ENCODE measurements at places on chromosomes 5 and 9. TPM values are rescaled to one million over a fixed set of nuclear protein-coding genes. Genes with fewer than 3 reads are reported as not detected.

RNF38 gene
- 37.6 TPM for total RNA-seq

KCNIP1 gene
- total RNA-seq = not detected

PCDHB3 gene
- not detected for total RNA-seq

CDH12 gene
- not detected for total RNA-seq

CCDC180 gene
- 2.6 TPM for total RNA-seq

DNA sequence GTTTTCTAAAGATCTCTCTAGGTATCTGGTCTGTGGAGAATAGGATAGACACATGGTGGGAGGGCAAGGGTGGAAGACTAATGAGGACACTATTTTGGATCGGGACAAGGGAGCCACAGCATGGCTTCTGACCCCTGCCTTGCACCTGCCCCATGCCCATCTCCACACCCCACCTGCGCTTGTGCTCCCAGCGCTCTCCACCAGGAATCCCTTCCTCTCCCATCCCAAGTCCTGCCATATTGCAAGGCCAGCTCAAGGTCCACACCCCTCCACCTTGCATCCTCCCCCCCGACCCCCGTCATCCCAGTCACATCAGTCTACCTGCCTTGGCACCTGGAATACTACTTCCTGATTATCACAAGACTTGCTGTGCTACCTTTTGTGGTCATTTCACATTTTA, 44.2 kb upstream of the RETREG1 start:
- no peak overlapping the region for H3K27ac ChIP-seq
- H3K36me3 ChIP-seq = no peaks in the 10 kb centered on the region
- no peak for DNase-seq
- H3K4me1 ChIP-seq = no peaks in the 10 kb centered on the region
- H3K27me3 ChIP-seq = no peaks in the 10 kb centered on the region
- no peak overlapping the region for H3K4me3 ChIP-seq

GRCh38 chr9:107739601-107740082, 250.1 kb upstream of the KLF4 start:
- DNase-seq = no peak
- H3K4me1 ChIP-seq = no peaks in the 10 kb centered on the region
- H3K27me3 ChIP-seq = no peaks in the 10 kb centered on the region
- H3K36me3 ChIP-seq = no peaks in the 10 kb centered on the region
- H3K27ac ChIP-seq = no peak overlapping the region

GRCh38 chr5:158899792-158900191, 199.9 kb downstream of the EBF1 start:
- no peak for DNase-seq
- no peak overlapping the region for H3K4me3 ChIP-seq
- no peak overlapping the region for H3K27ac ChIP-seq
- no peaks in the 10 kb centered on the region for H3K4me1 ChIP-seq

DNA sequence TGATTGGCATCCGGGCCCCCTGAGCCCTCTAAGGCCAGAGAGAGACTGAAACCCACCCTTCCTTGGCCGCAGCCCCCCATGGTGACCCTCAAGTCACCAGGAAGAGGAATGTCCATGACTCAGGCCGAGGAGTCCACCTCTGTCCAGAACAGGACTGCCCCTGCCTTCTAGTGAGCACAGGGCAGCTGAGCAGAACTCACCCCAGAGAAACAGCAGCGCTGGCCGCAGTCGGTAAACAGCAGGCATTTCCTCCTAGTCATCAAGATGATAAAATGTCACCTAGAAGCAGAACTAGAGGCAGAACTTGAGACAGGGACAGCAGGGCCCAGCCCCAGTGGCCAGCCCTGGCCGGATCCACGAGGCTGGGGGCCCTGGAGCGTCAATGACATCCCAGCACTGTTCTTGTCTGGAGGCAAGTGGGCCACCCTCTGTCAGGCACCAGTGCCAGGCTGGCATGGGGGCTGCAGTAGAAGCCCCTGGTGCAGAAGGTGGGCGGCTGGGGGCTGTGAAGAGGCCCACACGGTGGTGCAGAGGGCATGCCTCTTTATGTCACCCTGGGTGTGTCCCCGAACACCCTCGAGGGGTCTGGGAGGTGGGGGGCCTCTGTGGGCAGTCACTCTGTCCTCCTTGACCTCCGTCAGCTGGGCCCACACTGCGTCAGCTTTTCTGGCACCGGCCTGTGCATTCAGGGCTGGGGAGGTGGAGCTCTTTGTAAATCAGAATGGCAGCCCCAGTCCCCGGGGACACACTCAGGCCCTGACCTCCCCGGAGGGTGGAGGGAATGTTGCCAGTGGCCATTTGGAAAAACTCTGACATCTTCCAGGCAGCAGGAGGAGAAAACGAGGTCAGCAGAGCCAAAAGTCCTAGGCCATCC, 83.0 kb downstream of the NTNG2 start:
- H3K4me1 ChIP-seq = peaks cover 17% of the 10 kb centered on the region
- DNase-seq = no peak
- peaks cover 13% of the 10 kb centered on the region for H3K27me3 ChIP-seq
- peaks cover 2% of the 10 kb centered on the region for H3K36me3 ChIP-seq

- no peak overlapping the region for H3K4me3 ChIP-seq
- H3K27me3 ChIP-seq = no peaks in the 10 kb centered on the region
- DNase-seq = no peak
- H3K4me1 ChIP-seq = peaks cover 32% of the 10 kb centered on the region
- no peak overlapping the region for H3K27ac ChIP-seq
These were observed 45.3 kb downstream of the PAM start for GRCh38 chr5:102800427-102800826.

DNA sequence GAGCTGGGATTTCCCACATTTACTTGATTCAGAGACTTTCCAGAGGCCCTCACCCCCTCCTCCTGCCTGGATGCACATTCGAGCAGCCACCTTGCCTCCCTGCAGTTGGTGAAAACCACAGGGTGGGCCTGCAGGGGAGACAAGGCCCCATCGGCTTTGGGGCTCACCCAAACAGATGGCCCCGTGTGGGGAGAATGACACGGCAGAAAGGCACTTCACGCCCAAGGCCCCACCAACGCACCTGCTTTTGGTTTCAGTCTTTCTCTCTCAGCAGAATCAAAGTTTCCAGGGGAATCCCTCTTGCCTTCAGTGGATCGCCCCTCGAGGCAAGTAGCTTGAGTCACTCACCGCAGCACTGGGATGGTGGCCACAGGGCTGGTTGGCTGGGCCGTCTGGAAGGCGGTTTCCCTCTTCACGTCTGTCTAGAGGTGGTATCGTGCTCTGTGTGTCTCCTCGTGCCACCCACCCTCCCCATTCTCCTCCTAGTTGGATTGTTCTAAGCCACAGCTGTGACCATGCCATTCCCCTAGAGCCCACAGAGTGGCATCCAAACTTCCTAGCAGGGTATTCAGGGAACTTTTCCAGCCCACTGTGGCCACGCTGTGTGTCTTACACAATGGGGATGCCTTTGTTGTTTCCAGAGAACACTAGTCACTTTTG, 31.8 kb downstream of the SEC61B start:
- H3K27me3 ChIP-seq = no peaks in the 10 kb centered on the region
- peak; percentile 73 for DNase-seq
- peak overlapping the region; percentile 57 for H3K4me3 ChIP-seq
- peaks cover 34% of the 10 kb centered on the region for H3K4me1 ChIP-seq
- H3K36me3 ChIP-seq = no peaks in the 10 kb centered on the region

GRCh38 chr5:147659166-147659929, 123.2 kb downstream of the JAKMIP2 start:
- H3K4me1 ChIP-seq = no peaks in the 10 kb centered on the region
- no peak overlapping the region for H3K4me3 ChIP-seq
- H3K27me3 ChIP-seq = no peaks in the 10 kb centered on the region
- no peak overlapping the region for H3K27ac ChIP-seq

- no peak overlapping the region for H3K4me3 ChIP-seq
- H3K27me3 ChIP-seq = no peaks in the 10 kb centered on the region
- no peaks in the 10 kb centered on the region for H3K4me1 ChIP-seq
These were observed 46.9 kb downstream of the CTNND2 start for GRCh38 chr5:11857391-11857790.

- H3K27ac ChIP-seq = no peak overlapping the region
- H3K27me3 ChIP-seq = no peaks in the 10 kb centered on the region
- H3K4me3 ChIP-seq = no peak overlapping the region
- H3K4me1 ChIP-seq = no peaks in the 10 kb centered on the region
These were observed 489.0 kb downstream of the NTRK2 start for GRCh38 chr9:85158512-85158911.

GRCh38 chr9:109192732-109193361, 25.8 kb upstream of the FRRS1L start:
- peaks cover 2% of the 10 kb centered on the region for H3K27me3 ChIP-seq
- H3K27ac ChIP-seq = no peak overlapping the region
- DNase-seq = no peak
- H3K4me1 ChIP-seq = peaks cover 6% of the 10 kb centered on the region

DNA sequence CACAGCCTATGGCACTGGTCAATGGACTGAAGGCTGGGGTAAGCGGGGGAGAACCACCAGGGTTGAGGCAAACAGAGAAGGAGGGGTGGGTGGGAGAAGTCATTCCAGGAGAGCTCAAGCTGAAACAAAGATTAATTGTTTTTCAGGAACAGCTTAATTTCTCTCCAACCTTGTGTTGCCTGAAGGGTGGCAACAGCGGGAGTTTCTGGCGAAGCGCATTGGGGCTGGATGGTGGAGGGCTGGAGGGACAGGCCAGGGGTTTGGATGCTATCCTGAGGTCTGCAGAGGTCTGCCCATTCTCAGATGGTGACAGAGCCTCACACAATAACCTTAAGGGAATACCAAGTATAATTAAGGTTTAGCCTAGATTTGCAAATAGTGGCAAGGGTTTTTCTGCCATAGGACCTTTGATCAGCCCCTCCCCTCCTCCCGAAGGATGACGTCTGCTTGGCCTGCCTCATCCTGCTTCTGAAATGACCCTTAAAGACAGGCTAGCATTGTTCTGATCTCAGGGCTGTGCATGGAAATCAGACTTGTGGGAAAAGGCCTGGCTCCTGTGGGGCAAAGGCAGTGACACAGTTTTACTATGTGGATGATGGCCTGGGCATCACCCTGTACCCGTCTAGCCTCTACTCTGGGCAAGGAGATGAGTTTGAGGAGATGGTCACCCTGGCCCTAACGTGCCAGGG, 32.7 kb downstream of the PSD2 start:
- H3K27me3 ChIP-seq = peaks cover 21% of the 10 kb centered on the region
- no peak overlapping the region for H3K4me3 ChIP-seq
- H3K27ac ChIP-seq = no peak overlapping the region
- H3K4me1 ChIP-seq = no peaks in the 10 kb centered on the region
- DNase-seq = no peak
- no peaks in the 10 kb centered on the region for H3K36me3 ChIP-seq

GRCh38 chr9:26346942-26347477, 545.6 kb downstream of the CAAP1 start:
- H3K4me1 ChIP-seq = no peaks in the 10 kb centered on the region
- no peak for DNase-seq
- no peak overlapping the region for H3K4me3 ChIP-seq
- H3K27me3 ChIP-seq = no peaks in the 10 kb centered on the region
- H3K36me3 ChIP-seq = no peaks in the 10 kb centered on the region
- H3K27ac ChIP-seq = no peak overlapping the region

GRCh38 chr5:9712506-9712905, 82.4 kb upstream of the TAS2R1 start:
- no peak overlapping the region for H3K4me3 ChIP-seq
- no peak for DNase-seq

GRCh38 chr5:174618589-174618988, 105.8 kb upstream of the MSX2 start:
- no peak overlapping the region for H3K4me3 ChIP-seq
- no peaks in the 10 kb centered on the region for H3K4me1 ChIP-seq
- no peaks in the 10 kb centered on the region for H3K36me3 ChIP-seq
- DNase-seq = no peak

GRCh38 chr5:74725331-74725730, 40.3 kb downstream of the HEXB start:
- H3K27ac ChIP-seq = no peak overlapping the region
- no peaks in the 10 kb centered on the region for H3K27me3 ChIP-seq
- H3K4me1 ChIP-seq = no peaks in the 10 kb centered on the region

- H3K27me3 ChIP-seq = no peaks in the 10 kb centered on the region
- H3K4me1 ChIP-seq = no peaks in the 10 kb centered on the region
- no peaks in the 10 kb centered on the region for H3K36me3 ChIP-seq
- no peak overlapping the region for H3K27ac ChIP-seq
These were observed 812.2 kb downstream of the DTWD2 start for GRCh38 chr5:118176146-118176545.

DNA sequence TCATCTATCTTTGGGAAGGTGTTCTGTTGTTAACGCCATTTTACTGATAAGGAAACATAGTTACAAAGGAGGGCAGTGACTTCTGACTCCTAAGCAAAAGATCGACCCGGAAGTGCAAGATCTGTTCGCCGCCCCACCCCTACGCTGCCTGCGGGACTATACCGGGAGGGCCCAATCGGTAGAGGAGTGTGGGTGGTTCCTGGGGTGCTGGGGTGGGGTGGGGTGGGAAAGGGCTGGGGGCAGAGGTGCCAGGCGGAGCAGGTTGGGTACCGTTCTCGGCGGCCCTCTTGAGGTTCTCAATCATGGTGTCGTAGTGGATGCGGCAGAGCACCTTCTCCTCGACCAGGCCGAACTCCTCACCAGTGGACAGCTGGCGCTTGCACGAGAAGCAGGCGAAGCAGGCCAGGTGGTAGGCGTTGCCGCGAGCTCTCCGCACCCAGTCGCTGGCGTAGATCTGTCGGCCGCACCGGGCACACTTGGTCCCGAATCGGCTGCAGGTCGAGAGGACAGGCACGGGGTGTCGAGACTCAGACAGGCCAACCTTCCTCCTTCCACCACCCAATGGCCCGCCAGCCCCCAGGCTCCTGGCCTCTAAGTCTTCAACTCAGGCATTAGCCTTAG, 11.8 kb downstream of the LHX6 start:
- H3K36me3 ChIP-seq = no peaks in the 10 kb centered on the region
- H3K4me1 ChIP-seq = peaks cover 33% of the 10 kb centered on the region
- no peak overlapping the region for H3K4me3 ChIP-seq
- no peak overlapping the region for H3K27ac ChIP-seq

- no peaks in the 10 kb centered on the region for H3K4me1 ChIP-seq
- no peak for DNase-seq
- no peak overlapping the region for H3K27ac ChIP-seq
- H3K36me3 ChIP-seq = no peaks in the 10 kb centered on the region
- H3K4me3 ChIP-seq = no peak overlapping the region
- H3K27me3 ChIP-seq = no peaks in the 10 kb centered on the region
These were observed 461.2 kb downstream of the CDH12 start for GRCh38 chr5:22391956-22392355.

GRCh38 chr5:164002214-164002613, 496.8 kb downstream of the MAT2B start:
- no peaks in the 10 kb centered on the region for H3K27me3 ChIP-seq
- H3K36me3 ChIP-seq = no peaks in the 10 kb centered on the region
- no peak overlapping the region for H3K27ac ChIP-seq
- H3K4me3 ChIP-seq = no peak overlapping the region
- no peaks in the 10 kb centered on the region for H3K4me1 ChIP-seq

Measured in activated CD4-positive, alpha-beta T cell treated with anti-CD3 and anti-CD28 coated beads, Interleukin-2, amount 10 ng/mL, durations not matched to agents 7 days and 5 days (primary cell).